ENCODE measurements at places on chromosomes 7 and 10.
A peak's percentile ranks its signal among the peaks of the same experiment; 100 is the strongest.

DNA sequence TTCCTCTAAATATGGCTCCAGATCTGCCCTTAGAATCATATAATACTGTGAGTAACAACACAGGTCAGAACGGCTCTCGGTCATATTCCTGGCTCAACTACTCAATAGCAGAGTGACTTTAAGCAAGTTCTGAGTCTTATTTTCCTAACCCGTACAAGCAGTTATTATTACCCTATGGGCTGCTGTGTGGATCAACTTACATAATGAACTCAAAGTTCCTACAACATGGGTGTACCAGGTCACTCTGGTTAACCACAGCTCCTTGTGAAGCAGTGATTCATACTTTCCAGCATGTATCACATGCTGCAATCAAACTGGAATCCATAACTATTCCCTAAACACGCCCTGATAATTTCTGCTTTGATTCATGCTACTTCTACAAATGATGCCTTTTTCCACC lies 107.3 kb downstream of the LRRN3 start:
- no peak for DNase-seq

DNA sequence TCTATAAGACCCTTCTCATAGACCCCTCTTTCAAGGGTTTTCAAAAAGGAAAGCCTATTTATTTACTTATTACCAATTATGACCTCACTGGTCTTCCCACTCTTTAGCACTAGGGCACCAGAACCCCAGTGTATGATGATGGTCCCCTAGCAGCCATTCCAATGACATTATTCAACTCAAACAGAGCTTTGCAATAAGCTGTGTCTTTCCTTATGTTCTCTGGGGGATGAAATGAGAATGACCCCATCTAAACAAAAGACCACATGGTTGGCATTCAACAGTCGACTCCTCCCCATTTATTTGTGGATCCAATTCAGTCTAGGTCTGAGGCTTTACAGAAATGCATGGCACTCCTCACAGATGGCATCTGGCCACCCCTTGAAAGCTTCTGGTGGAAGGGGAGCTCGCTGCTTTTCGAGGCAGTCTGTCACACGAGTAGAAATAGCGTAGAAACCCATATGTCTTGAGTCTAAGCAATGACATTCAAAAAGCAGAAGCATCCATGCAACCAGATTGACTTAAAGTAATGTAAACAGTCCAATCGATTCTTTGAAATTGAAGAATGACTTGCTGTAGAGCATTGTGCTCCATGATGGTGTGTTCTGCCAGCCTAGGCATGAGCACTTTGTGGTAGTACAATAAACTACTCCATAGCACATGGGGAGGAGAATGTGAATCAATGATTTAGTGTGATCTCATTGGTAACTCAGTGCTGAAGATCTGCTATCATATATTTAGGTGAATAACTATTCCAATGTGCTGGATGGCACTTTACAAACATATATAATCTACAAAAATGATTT lies 29.8 kb downstream of the NRP1 start:
- no peak for DNase-seq

GRCh38 chr7:76106893-76107292 lies 59.0 kb downstream of the MDH2 start:
- no peak for DNase-seq

GRCh38 chr7:47812429-47813136 lies 135.7 kb downstream of the PKD1L1 start:
- no peak for DNase-seq

- DNase-seq = no peak
Measured at GRCh38 chr7:49773936-49774458, 559 bp downstream of the VWC2 start.

DNA sequence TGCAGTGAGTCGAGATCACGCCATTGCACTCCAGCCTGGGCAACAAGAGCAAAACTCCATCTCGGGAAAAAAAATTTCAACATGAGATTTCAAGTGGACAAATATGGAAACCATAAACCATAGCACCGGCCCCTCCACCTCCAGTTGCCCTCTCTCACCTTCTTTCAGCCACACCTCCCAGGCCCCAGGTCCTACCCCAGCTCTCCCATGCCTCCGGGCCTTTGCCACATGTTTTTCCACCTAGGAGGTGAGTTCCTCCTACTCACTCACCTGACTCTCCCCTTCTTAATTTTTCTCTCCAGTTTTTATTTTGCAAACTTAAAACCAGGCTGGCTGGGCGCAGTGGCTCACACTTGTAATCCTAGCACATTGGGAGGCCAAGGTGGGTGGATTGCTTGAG lies 13.7 kb upstream of the CLDN4 start:
- DNase-seq = no peak

- no peak for DNase-seq
Measured at GRCh38 chr7:29375641-29376562, 181.3 kb downstream of the CHN2 start.

- no peak for DNase-seq
Measured at GRCh38 chr7:42161719-42162118, 75.3 kb downstream of the GLI3 start.

DNA sequence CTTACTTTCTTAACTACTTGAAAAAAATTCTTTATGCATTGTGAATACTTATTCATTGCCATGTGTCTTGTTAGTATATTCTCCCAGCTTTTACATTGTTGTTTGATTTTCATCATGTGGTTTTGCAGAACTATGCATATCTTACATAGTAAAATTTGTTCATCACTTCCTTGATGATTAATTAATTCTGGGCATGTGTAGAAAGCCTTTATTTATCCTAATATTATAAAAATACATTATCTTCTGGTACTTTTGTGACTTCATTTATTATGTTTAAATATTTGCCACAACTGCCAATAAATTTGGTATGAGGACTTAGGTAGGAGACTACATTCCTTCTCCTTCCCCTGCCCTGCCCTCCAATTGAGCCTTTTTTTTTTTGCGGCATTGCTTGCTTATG lies 166.0 kb upstream of the ZNF32 start:
- DNase-seq = no peak

DNA sequence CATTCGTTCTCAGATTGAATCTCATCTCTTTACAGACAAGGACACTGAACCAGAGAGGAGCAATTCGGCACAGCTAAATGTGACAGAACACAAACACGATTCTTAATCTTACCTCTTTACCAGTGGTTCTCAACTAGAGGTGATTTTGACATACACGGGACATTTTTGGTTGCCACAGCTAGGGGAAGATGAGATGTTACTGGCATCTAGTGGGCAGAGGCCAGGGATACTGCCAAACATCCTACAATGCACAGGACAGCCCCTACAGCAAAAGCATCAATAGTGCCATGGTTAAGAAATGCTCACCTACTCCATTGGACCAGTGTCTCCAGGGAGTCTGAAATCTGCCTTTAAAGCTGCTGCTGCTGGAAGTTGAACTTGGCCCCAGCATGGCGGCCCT lies 27.3 kb downstream of the PDE1C start:
- no peak for DNase-seq

GRCh38 chr7:55504093-55504859 lies 68.0 kb downstream of the VOPP1 start:
- DNase-seq = no peak

- DNase-seq = no peak
Measured at GRCh38 chr10:28564905-28565304, 32.0 kb downstream of the WAC start.

- no peak for DNase-seq
Measured at GRCh38 chr7:140196361-140197217, 19.8 kb upstream of the KDM7A start.

GRCh38 chr10:73262105-73262730 lies 9.8 kb upstream of the MRPS16 start:
- no peak for DNase-seq

- no peak for DNase-seq
Measured at GRCh38 chr10:132444877-132445351, 47.9 kb downstream of the PWWP2B start.

DNA sequence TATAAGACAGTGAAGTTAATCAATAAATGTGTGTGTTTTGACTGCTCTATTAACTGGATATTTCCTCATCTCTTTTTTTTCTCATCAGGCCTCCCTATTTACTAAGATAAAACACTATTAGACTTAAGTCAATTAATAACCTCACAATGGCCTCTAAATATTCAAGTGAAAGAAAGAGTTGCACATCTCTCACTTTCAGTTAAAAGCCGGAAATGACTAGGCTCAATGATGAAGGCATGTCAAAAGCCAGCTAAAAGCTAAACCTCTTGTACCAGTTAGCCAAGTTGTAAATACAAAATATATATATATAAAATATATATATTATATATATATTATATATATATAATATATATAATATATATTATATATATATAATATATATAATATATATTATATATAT lies 127.0 kb upstream of the MEOX2 start:
- no peak for DNase-seq

DNA sequence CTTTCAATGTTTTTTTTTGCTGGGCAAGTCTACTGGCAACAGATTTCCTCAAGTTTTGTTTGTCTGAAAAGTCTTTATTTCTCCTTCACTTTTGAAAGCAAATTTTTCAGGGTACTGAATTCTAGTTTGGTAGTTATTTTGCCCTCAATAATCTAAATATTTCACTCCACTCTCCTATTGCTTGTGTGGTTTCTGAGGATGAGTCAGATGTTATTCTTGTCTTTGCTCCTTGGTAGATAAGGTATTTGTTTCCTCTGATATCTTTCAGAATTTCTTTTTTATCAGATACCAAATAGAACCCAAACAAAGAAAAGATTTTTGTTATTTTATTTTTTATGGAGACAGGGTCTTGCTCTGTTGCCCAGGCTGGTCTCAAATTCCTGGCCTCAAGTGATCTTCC lies 99.2 kb upstream of the MALRD1 start:
- DNase-seq = no peak

DNA sequence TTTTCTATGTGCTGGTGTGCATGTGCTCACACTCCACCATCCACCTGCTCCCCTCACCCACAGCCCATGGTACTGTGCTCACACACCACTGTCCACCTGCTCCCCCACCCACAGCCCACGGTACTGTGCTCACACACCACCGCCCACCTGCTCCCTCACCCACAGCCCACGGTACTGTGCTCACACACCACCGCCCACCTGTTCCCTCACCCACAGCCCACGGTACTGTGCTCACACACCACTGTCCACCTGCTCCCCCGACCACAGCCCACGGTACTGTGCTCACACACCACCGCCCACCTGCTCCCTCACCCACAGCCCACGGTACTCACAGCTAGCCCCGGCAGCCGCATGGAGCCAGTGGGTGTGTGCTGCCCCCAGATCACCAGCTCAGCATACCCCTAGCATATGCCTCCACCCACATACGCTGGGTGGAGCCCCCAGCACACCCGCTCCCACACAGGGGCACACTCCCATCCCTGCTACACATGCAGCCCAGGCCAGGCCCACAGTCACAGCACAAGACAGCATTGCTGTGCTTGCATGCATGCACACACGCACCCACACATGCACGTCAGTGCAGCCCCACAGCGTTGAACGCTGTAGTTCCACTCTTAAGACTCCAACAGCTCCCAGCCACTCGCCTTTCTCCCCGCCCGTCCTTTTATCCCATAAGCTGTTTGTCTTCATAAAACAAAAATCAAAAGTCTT lies 62.0 kb downstream of the PAX2 start:
- no peak for DNase-seq

- DNase-seq = no peak
Measured at GRCh38 chr7:135188298-135188984, 17.9 kb upstream of the CYREN start.

DNA sequence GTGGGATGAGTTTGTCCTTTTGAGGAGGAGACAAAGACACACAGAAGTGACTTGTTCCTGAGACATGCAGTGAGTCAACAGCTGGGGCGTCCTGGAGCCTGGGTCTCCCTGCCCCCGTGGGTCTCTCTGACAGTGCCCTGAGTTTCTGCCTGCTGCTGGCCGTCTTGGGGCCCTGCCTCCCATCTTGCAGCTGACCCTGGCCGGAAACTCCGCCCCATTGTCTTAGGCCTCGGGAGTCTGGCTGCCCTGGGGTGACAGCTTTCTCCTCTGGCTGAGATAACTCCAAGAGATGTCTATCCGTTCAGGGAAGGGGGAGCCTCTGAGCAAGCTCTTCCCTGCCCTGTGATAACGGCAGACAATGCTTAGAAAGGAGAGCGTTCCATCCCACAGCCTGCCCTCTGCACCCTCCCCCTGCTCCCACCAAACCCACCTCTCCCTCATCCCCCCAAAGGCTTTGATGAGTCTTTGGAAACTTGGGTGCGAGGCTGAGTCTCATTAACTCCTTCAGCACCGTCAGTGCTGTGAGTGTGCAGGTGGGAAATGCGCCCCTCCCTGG lies 69.5 kb upstream of the PODXL start:
- peak; percentile 37 for DNase-seq

- no peak for DNase-seq
Measured at GRCh38 chr7:82268632-82269031, 174.9 kb downstream of the CACNA2D1 start.

GRCh38 chr7:84823530-84823929 lies 363.3 kb downstream of the SEMA3D start:
- no peak for DNase-seq

DNA sequence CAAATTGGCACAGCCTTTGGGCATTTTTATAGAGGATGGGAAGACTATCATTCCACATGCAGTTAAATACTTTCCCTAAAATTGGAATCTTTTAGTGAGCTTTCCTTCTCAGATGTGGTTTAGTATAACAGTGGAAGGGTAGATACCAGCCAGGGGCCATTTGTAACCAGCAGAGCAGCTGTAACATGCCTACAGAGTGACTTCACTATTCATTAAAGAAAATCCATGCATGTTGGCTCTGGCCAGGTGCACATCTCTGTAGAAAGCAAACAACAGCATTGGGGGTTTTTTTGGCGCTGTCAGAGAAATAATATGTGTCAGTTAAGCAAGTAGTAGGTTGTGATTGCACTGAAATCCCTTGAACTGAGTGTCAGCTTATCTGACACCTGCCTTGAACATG lies 115.6 kb downstream of the LHFPL3 start:
- no peak for DNase-seq

- DNase-seq = no peak
Measured at GRCh38 chr10:86700851-86701617, 32.7 kb downstream of the LDB3 start.

- no peak for DNase-seq
Measured at GRCh38 chr7:44293561-44294324, 31.7 kb downstream of the CAMK2B start.

GRCh38 chr10:126618466-126618865 lies 52.0 kb downstream of the C10orf90 start:
- no peak for DNase-seq

DNA sequence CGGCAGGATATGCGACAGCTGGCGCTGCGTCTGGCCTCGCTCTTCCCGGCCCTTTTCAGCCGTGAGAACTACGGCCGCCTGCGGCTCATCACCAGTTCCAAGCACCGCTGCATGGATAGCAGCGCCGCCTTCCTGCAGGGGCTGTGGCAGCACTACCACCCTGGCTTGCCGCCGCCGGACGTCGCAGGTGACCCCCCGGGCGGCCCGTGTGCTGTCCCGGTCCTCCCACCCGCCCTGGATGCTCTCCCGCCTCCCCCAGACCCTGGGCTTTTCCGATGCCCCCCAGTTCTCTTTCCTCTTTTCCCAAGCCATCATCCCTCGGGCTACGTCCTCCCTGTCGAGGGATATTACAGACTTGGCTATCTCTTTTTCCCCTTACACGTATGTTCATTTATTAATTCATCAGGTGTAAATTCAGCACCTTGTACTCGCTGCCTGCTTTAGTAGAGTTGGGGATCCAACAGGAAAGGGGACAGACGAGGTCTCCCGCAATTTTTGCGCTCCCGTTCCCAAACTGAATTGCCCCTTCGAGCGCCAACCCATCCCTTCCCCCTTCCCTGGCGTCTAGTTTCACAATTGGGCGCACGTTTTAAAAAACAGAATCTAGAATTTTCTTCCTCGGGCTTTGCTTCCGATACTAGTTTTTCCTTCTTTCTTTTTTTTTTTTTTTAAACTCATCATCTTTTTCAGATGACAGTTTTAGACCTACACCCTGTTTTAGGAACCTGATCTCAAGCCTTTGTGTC lies 846 bp downstream of the MINPP1 start:
- DNase-seq = no peak

GRCh38 chr7:110921595-110922151 lies 169.3 kb upstream of the LRRN3 start:
- DNase-seq = no peak

Data from CMK (cell line).